ENCODE measurements at places on chromosomes 11 and 22.
A peak's percentile ranks its signal among the peaks of the same experiment; 100 is the strongest.

DNA sequence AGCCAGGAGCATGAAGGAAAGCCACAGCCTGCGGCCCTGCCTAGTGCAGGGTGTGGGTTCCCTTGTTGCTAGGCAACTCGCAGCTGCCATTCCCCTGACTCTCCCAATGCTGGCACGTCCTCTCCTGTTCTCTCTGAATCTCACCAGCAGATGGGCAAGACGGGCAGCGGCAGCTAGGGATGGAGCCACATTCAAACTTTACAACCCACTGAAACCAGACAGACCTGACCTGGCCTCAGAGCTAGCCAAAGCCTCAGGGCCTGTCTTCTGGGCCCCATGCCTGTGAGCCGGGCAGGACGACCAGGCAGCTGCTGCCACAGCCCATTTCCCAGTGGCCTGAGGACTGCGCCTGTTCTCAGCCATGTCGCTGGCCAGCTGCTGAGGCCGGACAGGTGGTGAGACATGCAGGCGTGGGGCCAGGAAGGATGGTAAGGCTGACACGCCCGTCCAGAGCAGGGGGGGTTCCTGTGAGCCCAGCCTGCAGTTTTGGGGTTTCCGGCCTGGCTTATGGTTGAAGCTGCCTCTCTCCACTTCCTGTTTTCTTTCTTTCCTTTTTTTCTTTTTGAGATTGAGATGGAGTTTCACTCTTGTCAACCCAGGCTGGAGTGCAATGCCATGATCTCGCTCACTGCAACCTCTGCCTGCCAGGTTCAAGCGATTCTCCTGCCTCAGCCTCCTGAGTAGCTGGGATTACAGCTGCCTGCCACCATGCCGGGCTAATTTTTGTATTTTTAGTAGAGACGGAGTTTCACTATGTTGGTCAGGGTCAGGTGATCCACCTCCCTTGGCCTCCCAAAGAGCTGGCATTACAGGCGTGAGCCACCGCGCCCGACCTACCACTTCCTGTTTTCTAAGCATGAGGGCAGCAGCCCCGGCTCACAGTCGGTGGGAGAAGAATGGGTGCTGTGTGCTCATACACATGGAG lies 4.1 kb downstream of the SUN2 start:
- peak; percentile 78 for DNase-seq

- DNase-seq: no peak
Observed at GRCh38 chr22:36204001-36204631, 2.5 kb upstream of the APOL4 start.

- no peak for DNase-seq
Observed at GRCh38 chr11:33944345-33944692, 52.4 kb upstream of the LMO2 start.

DNA sequence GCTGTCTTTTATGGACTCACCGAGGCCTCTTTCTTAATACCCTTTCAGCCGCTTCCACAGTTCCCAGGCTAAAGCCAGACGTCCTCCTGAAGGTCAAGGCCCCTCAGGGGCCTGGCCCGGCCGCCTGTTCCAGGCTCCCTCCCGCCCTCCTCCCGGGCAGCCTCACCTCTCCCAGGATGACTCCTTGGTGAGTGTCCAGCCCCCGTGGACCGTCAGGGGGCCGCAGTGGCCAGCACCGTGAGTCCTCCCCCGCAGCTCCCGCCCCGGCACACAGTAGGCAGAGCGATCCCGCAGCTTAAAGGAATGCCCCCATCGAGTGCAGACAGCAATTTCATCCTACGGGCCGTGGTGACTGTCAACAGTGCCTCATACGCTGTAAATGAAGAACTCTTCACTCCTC lies 32.9 kb downstream of the ELFN2 start:
- DNase-seq: no peak

- no peak for DNase-seq
Observed at GRCh38 chr11:45501392-45502225, 163.8 kb downstream of the CHST1 start.

- DNase-seq: no peak
Observed at GRCh38 chr11:20248121-20248772, 88.0 kb upstream of the DBX1 start.

DNA sequence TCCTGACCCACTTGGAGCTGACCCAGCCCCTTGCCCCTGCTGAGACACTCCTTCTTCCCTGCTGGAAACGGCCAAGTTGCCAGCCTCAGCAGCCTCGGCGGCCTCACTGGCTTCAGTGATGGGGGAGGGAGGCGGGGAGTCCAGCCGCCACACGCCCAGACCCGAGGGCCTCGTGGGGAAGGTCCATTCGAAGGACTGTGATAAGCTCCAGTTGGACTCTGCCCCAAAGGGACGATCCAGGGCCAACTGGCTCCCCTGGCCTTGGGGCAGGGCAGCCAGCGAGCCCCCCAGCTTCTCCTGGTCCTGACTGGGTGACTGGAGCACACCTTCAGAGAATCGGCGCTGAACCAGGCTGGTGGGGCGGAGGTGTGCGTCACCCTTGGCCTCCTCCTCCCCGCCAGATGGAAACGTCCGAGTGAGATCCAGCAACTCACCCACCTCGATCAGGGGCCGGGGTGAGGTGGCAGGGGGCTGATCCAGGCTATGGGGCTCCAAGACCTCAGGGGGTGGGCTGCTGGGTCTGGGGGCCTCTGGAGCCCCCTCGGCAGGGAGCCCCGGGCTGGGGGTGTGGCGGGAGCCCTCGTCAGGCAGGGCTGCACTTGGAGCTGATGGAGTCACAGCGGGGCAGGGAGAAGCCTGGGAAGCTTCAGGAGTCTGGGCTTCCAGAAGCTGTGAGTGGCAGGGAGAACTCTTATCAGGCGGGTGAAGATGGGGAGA lies 11.5 kb downstream of the TNKS1BP1 start:
- no peak for DNase-seq

DNA sequence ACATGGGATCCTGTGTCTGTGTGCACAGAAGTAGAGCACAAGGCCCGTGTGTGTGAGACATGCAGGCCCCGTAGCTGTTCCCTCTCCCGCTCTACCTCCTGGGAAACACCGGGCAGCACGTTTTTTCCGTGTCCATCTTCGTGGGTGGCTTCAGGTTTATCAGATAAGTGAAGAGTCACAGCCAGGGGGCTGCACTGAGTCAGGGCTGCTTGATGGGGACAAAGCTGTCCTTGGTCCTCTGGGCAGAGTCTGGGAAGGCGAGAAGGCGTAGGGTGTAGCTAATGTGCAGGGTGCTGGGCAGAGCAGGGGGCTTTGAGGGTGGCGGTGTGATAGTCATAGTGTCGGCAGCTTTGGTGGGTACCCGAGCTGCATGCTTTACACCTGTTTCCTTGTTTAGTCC lies 23.7 kb downstream of the INCENP start:
- peak; percentile 17 for DNase-seq

DNA sequence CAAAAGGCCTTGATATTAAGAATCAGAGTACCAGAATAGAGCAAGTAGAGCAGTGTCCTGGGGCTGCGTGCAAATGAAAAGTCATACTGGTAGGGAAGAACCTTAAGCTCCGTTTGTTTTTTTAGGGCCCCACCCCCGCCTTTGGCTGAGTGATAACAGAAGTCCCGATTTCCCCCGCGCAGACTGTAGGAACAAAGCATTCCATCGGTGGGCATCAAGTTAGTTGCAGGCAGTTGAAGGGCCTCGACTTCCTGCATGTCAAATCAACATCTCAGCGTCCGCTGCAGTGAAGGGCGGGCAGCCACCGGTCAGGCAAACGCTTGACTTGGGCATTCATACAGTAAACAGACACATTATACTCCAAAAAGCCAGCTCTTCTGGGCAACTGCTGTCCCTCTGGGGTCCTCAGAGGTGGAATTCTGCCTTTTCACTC lies 11.7 kb downstream of the LRP4 start:
- no peak for DNase-seq

GRCh38 chr11:75900848-75901247 lies 85.8 kb downstream of the UVRAG start:
- DNase-seq: no peak

DNA sequence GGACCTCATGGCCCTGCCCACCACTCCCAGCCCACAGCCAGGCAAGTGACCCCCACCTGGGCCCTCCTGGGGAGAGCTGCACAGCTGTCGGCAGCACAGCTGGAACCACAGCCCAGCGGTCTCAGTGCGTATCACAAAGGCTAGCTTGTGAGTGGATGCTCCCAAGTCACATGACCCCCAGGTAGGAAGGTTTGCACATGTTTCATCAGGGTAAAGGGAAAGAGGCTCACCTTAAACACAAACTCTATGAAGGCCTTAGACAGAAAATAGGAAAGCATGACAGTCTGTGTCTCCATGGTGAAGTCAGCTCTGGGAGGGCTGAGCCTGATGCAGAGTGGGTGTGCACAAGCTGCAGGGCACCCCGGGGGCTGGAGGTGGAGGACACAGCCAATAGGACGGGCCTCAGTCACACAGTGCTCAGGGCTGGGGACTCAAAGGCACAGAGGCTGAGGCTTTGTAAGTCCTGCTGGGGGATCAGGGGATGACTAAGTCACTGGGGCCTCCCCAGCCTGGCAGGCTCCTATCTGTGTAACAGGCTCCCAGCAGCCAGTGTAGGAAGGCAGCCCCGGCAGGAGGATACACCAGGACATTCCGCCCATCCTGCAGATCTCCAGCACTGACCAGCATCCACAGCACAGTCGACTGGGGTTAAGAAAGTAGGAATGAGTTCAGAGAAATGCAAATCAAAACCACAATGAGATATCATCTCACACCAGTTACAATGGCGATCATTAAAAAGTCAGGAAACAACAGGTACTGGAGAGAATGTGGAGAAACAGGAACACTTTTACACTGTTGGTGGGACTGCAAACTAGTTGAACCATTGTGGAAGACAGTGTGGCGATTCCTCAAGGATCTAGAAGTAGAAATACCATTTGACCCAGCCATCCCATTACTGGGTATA lies 22.0 kb downstream of the CELSR1 start:
- DNase-seq: no peak

GRCh38 chr11:84719935-84720577 lies 907.1 kb downstream of the DLG2 start:
- peak; percentile 23 for DNase-seq
